A673 (cell line): ENCODE measurements at places on chromosomes 11 and 22.

DNA sequence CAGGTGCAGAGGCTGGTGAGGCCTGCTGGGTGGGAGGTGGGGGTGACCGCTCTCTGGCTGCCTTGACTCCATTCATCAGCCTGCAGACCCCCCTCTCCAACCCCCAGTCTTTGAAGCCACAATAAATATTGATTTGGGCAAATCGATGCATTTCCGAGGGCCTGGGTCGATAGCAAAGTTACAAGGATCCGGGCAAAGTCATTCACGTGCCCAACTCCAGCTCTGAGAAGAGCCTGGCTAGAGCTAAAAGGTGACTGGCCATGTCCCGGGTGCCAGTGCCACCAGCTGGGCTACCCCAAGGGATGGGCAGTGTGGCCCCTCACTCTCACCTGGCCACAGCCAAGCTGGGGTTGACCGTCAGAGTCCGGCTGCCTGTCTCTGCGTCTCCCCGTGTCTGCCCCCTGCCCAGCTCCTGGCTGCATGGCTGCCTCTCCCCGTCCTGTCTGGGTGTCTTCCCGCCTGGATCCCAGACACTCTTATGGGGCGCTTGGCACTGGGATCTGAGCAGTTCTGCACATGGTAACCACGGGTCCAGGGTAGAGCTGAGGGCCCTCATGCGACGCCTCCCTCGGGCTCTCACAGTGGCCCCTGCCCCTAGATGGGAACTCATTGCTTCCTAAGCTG lies 46.7 kb upstream of the CCDC188 start:
- DNase-seq: no peak

DNA sequence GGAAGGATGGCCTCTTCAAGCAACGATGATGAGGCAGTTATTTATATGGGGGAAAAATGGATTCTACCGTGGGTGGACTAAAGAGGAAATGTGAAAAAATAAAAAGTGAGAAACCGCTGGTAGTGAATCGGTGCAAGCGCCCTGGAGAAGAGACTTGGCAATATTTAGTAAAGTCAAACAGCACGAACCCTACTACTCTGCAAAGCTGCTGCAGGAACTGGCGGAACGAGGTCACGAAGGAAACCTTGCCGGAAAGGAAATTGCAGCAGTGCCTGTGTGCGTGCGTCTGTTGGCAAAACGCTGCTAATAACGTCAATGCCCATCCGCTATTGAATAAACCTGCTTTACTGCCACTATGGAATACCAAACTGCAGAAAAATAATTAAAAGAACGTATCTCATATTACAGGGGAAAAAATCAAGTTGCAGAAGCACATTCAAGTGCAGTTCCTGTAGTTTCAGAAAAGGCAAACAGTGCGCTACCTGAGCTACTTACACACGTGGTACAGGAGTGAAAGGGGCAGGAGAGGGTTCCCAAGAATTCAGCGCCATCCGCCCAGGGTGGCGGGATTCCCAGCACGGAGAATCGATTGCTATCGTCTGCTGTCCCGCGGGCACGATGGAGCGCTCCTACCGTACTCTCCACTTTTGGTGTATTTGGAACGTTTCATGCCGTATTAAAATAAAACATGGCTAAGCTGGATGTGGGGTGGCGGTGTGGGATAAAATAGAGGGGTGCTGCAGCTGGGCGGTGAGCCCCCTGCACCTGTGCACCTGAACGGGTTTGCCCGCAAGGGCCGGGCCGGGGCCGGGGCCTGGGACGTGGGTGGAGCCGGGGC lies 585 bp upstream of the NADSYN1 start:
- DNase-seq: peak; percentile 60

GRCh38 chr11:69328231-69328630 lies 34.3 kb downstream of the MYEOV start:
- no peak for DNase-seq

GRCh38 chr22:36017651-36018091 lies 11.0 kb downstream of the RBFOX2 start:
- DNase-seq: no peak

- peak; percentile 89 for DNase-seq
These were observed 239.9 kb upstream of the ZC3H12C start for GRCh38 chr11:109853156-109853776.

- no peak for DNase-seq
These were observed 10.2 kb downstream of the GNB1L start for GRCh38 chr22:19844377-19845053.

DNA sequence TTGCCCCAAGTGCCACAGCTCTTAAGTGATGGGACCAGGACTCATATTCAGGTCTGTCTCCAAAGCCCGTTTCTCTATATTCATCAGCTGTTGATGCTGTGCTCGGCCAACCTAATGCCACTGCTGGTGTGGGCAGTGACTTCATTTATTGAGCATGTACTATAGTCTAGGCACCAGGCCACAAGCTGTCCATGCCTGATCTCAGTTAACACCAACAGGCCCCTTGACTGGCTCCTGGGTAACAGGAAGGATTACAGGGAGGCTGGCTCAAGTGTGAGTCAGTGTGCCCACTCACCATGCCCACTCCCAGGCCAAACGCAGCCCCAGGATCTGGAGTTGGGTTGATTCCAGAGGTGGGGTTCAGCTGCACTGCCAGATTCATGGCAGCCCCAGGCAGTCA lies 8.6 kb upstream of the CRYBB2 start:
- DNase-seq: no peak

GRCh38 chr11:32400670-32401369 lies 34.5 kb downstream of the WT1 start:
- no peak for DNase-seq

- DNase-seq: no peak
These were observed 2.3 kb upstream of the AIFM3 start for GRCh38 chr22:20964799-20965103.

DNA sequence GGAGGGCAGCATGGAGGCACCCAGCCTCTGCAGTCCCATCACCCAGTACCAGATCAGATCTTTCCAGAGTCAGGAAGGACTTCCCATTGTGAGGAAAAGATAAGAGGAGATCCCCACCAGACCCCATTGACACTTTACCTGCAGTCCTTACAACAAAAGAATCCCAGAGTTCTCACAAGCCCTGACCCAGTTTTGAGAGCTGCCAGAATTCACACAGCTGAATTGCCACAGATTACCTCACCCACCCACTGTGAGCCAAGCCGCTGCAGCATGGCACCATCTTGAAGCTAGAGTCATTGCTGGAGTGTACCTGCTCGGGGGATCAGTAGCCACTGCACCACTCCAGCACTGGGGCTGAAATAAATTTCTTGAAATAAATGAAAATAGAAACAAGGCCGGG lies 91.8 kb upstream of the UBASH3B start:
- no peak for DNase-seq

- no peak for DNase-seq
These were observed 16.9 kb upstream of the PIK3C2A start for GRCh38 chr11:17224727-17225126.

- DNase-seq: no peak
These were observed 15.8 kb upstream of the TCF20 start for GRCh38 chr22:42286205-42286604.
